Non-pigmented ciliary epithelial cell (primary cell): ENCODE measurements at places on chromosomes 5 and 9.

DNA sequence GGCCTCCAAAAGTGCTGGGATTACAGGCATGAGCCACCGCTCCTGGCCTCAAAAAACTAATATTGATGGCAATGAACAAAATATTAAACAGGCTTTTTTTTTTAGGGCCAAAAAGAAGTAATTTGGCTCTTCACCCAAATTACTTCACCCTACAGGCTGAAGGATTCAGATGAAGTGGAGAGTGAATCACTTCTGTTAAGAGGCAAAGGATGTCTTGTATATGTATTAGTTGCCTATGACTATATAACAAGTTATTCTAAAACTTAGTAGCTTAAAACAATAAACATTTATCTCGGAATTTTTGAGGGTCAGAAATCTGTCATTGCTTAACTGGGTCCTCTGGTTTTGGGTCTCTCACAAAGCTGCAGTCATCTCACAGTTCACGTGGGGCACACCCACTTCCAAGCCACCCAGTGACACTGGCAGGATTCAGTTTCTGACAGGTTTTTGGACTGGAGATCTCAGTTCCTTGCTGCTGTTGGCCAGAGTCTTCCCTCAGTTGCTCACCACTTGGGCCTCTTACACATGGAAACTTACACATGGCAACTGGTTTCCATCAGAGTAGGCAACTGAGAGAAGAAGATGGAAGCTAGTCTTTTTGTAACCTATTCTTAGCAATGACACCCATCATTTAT is 66.7 kb downstream of the IQGAP2 start:
- no peak for DNase-seq

DNA sequence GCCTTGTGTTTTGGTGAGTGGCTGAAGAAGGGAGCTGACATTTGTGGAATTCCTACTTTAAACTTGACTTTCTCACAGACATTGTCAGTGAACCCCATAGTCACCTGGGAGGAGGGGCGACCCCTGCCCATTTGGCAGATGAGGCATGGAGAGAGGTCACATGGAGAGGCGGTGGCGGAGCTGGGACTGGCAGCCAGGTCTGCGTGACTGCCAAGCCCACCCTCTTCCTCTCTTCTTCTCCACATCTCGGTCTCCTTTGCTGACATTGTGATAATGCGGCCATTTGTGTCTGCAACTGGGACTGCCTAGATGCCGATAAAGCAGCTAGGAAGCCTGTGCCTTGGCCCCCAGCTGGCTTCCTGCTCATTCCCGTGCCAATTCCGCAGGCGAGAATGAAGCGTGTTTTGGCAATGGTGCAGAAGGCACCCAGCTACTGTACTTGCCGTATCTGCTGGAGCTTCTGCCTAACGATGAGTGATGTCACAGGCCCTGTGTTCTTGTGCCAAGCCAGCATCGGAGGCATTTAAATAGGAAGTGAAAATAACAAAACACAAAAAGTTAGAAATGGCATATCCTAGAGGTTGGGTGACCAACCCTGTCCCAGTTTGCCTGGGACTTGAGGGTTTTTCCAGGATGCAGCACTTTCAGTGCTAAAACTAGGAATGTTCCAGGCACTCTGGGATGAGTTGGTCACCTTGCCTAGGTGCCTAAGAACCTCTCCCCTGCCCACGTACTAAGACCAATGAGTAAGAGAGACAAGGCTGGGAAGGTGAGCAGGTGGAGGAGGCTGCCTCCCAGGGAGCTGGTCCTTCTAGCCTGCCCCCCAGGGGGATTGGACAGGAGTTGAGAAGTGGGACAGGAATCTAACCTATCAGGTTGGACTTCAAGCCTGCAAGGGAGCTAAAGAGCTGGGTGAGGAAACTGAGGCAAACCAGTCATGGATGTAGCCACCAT is 23.6 kb downstream of the OLFML2A start:
- no peak for DNase-seq

- DNase-seq, result no peak
These were observed 104.3 kb upstream of the SPATA31D4 start for GRCh38 chr9:81823672-81824554.

- no peak for DNase-seq
These were observed 485.4 kb downstream of the ZNF608 start for GRCh38 chr5:124260921-124261515.

- no peak for DNase-seq
These were observed 14.3 kb upstream of the PITX1 start for GRCh38 chr5:135048286-135048685.

DNA sequence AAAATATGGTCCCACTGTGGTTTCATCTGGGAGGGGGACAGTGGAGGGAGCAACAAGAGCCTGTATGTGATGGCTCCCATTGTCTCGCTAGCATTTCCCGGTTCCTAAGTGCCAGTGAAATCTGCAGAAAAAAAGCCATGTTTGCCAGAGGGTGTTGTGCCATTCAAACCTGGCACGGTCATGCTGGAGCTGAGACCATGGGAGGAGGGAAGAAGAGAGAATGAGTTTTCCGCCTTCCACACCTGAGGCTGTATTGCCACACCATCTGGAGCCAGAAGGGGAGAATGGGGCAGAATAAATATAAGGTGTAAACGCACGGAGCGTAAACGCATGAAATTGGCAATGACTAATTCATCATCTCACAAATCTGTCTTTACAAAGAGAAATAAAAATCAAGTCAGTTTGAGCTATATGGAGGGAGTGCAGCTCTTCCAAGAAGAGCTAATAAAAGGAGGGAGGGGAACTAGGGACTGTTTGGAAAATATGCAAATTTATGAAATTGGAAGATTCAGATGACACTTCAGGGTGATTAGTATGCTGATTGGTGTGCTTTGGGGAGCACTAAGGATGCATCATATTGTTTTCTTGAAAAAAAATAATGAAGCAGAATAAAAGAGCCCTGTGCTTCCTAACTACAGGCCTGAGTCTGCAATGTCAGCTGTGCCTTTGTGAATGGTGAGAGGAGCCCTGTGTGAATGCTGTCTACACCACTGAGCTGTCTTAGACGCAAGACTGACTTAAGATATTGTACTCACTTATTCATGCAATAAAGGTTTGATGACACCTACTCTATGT is 237.9 kb downstream of the NSG2 start:
- DNase-seq, result no peak

DNA sequence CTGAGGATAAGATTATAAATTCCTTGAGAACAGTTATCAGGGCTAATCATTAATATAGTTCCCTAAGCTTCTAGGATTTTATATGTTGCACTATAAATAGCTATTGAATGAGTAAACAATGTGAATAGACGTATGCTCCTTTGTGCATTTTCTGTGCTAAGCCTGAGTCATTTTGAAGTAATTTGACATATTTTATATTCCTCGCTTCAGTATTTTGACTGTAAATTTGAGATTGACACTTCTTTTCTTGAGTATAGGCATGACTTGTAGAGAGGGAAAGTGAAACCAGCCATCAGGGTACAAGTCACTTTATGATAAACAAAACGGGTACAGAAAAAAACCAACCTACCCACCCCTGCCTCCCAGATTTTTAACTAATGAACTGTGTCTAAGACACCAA is 367.7 kb upstream of the PRR16 start:
- no peak for DNase-seq

DNA sequence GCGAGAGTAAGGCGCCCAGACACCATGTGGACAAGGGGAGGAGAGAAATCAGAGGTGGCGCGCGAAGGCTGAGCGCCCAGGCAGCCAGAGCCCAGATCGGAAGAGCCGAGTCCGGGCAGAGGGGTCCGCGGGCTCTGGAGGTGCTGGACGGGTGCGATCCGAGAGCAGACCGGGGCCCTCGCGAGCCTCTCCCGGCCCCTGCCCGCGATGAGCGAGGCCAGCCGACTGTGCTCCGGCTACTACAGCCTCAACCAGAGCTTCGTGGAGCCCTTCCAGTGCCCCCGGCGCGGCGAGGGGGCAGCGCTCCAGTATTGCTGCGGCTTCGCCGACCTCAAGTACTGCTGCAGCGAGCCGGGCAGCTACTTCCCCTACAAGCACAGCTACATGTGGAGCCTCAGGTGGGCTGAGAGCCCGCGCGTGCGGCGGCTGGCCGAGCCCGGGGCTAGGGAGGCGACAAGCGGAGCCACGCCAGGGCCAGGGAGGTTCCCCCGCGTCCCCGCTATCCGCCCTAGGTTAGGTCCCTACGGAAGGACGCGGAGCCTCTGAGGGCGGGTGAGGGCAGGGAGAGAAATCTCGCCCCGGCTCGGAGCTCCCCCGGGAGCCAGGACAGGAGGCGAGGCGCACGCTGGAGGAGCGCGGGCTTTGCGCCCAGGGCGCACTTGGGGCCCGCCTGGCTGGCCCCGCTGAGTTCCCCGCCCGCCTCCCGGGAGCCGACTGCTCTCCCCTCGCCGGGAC is at the start of gene SHISAL2B:
Gene SHISAL2B, plus strand, starts transcription at position 87 of the 735 bp plus-strand sequence. Its CDS starts 121 bp downstream, at position 208.
- no peak for DNase-seq

GRCh38 chr5:36908544-36909260 is 32.1 kb downstream of the NIPBL start:
- DNase-seq, result no peak

DNA sequence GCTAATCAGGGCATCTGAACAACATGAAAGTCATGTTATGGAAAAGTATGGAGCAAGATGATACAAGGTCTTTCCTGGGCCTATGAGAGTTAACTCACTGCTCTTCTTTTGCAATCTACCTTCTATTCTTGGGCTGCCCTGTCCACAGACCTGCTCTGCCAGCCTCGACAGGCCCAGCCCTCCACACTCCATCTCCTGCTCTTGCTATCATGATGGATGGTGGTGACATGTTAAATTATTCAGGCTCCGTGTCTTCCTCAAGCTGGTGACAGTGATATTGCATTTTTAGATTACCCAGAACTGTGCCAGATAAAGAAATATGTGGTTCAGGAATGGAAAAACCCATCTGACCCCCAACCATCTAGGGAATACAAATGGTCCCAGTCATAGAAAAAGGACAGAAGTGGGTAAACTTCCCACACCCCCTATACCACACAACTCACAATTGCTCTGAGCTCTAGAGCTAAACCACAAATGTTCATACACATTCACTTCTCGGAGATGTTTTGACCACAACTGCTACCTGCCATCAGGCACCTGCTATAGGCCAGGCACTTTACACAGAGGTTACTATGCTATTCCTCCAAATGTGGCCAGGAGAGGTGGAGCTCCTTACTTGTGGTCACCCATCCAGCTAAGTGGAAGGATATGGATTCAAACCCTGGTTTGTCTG is 311.3 kb downstream of the ASTN2 start:
- no peak for DNase-seq

- no peak for DNase-seq
These were observed 82.3 kb downstream of the ANXA1 start for GRCh38 chr9:73234008-73234360.

DNA sequence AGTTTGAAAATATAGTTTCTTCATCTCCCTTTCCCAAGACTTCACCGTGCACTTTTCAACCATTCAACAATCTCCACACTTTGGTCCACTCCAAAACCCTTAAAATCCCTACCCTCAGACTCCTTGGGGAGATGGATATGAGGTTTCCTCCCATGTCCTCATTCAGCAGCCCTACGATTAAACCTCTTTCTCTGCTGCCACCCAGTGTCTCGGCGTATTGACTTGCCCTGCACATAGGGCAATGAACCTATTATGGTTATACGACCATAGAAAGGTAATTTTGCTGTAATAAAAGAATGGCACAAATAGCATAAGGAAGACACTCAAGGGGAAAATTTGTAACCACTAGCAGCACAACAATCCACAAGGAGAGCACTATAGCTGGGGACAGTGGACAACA is 803.5 kb downstream of the TLE1 start:
- DNase-seq, result no peak

GRCh38 chr9:94270009-94270408 is 10.9 kb downstream of the ZNF169 start:
- DNase-seq, result no peak

GRCh38 chr9:130770093-130770492 is 65.0 kb upstream of the ABL1 start:
- no peak for DNase-seq

- DNase-seq, result no peak
These were observed 13.8 kb upstream of the TMEM245 start for GRCh38 chr9:109133533-109133932.

DNA sequence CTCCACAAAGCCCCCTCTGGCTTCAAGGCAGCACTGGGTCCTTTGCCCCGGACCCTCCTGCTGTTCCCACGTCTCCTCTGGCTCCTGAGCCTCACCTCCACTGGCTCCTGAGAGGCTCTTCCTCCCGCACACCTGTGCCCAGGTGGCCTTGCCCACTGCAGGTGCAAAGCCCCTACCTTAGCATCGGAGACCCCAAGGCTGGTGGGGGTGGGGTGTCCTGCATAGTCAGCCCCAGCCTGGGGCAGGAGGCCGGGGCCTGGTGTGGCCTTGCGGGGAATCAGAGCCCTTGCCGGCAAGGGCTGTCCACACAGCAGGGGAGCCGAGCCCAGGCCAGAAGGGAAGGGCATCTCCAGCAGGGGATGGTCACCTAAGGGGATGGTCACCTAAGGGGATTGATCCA is 41.3 kb upstream of the CEP72 start:
- no peak for DNase-seq

- DNase-seq, result no peak
These were observed 66.1 kb upstream of the SMC5 start for GRCh38 chr9:70192707-70193106.

DNA sequence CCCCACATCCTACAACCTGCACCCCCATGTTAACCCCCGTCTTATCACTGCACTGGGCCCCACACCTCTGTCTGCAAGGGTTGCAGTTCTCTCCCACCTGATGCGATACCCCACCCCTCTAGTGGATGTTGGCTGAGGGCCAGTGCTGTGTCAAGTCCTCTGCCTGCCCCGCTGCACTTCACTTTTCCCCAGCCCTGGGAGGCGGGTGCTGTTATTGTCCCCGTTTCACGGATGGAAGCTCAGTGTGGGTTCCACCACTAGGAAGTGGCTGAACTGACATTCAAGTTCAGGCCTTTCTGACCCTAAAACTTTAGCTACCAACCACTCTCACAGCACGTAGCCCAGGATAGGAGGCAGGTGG is 3.5 kb downstream of the SNCB start:
- DNase-seq, result no peak

DNA sequence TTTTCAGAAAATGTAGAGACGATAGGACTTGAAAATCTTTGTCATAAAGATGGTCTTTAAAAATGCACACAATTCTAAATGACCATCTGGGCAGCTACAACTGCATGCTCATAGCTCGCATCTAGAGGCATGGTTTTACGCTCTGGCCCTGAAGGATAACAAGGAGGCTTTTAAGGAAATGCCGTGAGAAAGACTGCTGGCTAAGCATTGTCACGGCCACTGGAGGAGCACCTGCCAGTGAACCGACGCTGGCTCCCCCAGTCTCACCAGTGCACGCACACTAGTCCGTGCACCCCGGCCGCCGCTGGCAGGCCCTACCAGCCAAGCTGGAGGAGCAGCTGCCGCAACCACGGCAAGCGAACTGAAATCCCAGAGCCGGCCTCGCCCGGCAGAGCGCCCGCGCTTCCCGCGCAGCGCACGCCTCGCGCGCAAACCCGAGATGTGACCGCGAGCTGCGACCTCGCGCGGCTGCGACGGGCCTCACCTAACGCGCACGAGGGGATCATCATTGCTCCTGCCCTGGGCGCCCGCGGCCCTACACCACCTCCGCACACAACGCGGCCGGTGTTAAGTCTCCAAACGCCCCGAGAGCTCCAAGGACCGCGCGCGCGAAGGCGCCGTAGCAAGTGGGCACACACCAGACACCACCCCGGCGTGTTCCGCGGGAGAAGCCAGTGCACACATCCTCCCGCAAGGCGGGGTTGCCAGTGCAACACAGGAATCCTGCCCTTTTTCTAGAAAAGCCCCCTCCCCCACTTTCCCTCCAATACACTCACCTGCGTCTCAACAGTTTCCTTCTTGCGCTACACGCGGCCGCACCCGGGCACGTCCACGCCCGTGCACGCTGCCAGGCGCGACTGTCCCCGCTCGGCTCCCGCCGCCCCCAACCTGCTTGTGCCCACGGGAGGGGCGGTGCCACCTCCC is 5.3 kb downstream of the ELAVL2 start:
- DNase-seq, result no peak
